IMR-90 (cell line): ENCODE measurements at places on chromosomes 2 and 18. TPM values are rescaled to one million over a fixed set of nuclear protein-coding genes. Genes with fewer than 3 reads are reported as not detected.

DNA sequence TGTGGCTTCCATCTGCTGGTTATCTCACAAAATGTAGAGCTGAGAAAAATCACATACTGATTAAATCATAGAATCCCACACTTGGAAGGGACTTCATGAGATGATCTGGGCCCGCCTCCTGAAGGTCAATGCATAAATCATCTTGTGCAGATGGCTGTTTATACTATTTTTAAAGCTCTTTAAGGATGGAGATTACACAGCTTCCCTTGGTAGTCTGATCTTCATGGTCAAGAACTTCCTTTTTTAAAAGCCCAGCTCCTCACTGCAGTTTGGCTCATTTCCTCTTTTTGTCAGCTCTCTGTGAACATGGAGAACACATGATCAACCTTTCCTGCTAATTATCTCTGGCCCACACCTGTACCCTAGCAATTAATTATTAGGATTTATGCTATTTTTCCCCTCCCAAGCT, 25.9 kb downstream of the GCG start:
- peak; percentile 34 for DNase-seq

The CCDC121 gene
- 2.0 and 2.2 TPM in 2 replicates for total RNA-seq

The CGREF1 gene
- total RNA-seq = 0.28 and 0.54 TPM in 2 replicates

The SERPINB4 gene
- not detected in 2 replicates for total RNA-seq

The REG3G gene
- total RNA-seq = not detected in 2 replicates

- peak; percentile 56 for DNase-seq
These were observed 53.1 kb downstream of the PRELID3A start for GRCh38 chr18:12460874-12461273.

The IRS1 gene
- 21.1 and 29.4 TPM in 2 replicates for total RNA-seq

The MC5R gene
- not detected in 2 replicates for total RNA-seq

DNA sequence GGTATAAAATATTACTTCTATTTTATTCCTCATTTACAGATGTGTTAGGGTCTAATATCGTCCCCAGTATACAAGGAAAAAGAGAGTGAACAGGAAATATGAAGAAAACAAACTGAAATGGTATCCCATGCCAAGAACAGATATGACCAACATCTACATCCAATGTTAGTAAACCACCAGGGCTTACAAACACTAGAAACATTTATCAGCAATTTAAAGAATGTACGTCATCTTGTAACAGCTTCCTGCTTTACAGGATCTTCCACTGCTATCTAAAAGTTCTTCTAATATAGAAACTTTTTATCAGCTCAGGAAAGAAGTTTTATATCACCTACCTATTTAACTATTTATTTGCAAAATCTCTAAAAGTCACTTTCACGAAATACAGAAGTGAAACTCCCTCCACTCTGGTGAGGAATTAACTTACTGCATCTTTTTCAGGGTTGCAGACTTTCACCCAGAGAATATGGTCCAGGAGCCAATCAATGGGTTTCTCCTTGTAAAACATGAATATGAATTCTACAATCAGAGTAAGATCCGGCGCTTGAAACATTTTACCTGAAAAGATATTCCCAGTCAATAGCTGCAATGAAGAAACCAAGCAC, 35.2 kb downstream of the UNC50 start:
- DNase-seq = no peak
